BE2C (cell line): ENCODE measurements at places on chromosomes 3 and 15.
A peak's percentile ranks its signal among the peaks of the same experiment; 100 is the strongest.

GRCh38 chr3:159447841-159448240 is 540.8 kb upstream of the IL12A start:
- no peak for DNase-seq

DNA sequence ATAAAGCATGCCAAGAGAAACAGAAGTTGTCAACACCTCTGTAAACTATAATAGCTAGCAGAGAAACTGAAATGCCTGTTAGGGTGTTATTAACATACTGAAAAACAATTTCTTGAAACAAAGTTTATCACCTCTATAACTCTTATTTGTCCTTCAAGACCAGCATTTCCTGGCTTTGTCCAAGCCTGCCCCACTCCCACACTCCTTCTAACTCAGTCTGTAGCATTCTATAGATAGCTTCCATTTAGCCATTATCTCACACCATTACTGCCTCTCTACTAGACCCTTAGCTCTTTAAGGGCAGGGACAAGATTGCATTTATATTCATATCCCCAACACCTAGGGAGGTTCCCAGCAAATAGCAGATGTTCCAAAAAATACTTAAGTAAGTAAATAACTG is 36.5 kb downstream of the GK5 start:
- no peak for DNase-seq

GRCh38 chr3:196684548-196685407 is 27.3 kb downstream of the CEP19 start:
- peak; percentile 64 for DNase-seq

- DNase-seq, result peak; percentile 68
These were observed 800 bp upstream of the RAP2B start for GRCh38 chr3:153161138-153161713.

- DNase-seq, result no peak
These were observed 318.5 kb downstream of the NTRK3 start for GRCh38 chr15:87938031-87938430.

GRCh38 chr3:14145236-14145635 is 20.4 kb downstream of the TMEM43 start:
- DNase-seq, result no peak

DNA sequence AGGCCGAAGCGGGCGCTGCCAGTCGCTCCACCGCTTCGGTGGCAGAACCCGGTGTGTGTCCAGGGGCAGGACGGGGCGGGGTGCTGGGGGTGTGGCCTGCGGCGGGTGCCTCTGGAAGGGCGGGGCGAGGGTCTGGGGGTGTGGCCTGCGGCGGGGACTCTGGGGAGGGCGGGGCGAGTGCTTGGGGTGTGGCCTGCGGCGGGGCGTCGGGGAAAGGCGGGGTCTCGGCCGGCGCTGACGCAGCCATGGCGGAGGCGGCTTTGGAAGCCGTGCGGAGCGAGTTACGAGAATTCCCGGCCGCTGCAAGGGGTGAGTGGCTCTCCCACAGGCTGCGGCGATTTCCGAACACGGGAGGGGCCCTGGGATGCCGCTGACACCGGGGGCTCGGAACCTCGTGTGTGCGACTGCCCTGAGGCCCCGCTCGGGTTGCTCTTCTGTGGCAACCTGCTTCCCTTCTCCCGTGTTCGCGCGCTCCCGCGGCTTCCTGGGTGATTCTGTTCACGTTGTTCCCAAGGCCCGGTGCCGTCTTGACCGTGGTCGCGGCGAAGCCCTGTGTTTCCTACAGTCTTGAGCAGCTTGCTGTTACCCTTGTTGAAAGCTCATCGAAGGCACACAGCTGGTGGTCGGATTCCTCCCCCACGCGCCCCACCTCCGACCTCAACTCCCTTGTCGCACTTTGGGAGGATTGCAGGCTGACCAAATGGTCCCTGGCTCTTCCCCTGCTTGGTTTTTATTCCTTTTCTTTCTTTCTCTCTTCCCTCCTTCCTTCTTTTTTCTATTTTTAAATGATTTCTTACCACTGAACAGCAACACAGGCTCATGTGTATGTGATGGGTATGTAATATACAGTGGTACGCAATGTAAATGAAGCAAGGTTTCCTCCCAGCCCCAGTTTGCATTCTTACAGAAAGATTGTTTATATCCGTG is at the start of gene JMJD7:
Gene JMJD7, plus strand, starts transcription at position 213 of the 927 bp plus-strand sequence. Its CDS starts 33 bp downstream, at position 246.
- peak; percentile 98 for DNase-seq

DNA sequence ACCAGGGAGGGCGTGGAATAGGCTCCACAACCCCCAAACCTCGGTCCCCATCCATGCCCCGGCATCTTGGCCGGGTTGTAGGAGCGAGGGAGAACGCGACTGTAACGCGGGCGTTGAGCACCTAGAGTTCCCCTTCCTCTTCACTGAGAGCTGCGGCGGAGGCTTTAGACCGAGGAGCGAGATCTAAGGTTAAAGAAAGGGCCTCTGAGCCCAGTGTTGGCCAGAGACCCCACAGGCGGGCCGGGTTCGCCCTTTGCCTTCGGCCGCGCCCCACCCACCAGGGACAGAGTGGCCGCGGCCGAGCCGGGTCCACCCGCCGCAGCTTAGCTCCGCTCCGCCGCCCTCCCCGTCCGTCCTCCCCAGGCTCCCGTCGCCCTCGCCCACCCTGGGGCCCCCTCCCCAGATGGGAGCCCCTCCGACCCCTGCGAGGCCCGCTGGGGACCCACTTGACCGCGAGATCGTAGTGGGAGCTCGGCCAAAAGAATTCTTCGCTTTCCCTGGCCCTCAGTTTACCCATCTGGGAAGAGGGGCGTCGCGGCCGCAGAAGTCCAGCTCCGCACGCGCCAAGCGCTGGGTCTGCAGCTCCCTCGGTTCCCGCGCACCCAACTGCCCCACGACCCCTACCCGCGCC is 425 bp downstream of the ANPEP start:
- no peak for DNase-seq

DNA sequence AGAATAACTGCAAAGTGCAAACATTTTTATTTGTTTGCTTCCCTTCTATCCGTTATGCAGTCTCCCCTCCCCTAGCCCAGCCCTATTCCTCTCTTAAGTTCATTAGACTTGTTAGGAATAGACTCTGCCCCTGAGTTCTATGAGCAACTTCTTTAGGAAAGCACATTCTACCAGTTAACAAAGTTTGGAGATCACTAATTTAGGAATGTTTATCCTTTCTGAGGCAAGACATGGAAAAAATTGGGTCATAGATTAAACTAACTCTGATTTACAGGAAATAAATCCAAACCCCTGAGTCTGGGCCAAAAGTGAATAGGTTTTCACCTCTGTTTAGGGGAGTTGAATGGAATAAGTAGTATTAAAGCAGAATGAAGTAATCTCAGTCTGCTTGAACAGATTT is 34.4 kb downstream of the C3orf80 start:
- DNase-seq, result no peak

DNA sequence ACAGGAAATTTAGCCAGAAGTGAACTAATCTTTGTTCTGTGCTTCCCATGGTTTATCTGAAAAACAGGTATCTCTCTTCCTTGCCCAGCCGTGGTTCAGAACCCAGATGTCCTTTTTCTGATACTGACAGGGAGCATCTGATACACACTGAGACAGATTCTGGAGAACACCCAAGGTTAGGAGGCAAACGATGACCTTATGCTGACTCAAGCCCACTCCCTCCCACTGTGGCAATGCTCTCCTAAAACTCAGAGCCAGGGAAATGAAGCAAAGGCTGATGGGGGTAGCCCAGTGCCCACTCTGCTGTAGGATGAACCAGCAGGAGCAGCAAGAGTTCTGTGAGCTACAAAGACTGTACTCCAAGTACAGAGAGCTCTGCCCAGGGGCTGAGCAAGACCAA is 225.1 kb downstream of the NTRK3 start:
- DNase-seq, result no peak

- DNase-seq, result peak; percentile 53
These were observed 699 bp downstream of the MEGF11 start for GRCh38 chr15:66252685-66253417.
